ENCODE measurements at places on chromosomes 3 and 15.

DNA sequence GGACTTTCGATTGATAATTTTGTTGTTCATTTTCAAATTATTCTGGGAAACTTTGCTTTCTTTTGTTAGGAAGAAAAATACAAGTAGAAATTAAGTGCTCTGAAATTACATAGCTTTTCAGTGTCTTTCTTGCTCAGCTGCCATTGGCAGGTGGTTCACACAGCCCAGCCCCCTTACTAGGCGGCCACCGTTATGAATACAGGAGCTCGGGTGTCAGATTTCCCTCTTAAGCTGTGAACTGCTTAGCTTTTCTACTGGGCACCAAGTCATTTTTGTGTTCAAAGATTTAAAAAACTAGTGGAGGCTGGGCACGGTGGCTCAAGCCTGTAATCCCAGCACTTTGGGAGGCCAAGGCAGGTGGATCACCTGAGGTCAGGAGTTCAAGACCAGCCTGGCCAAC is 55.2 kb downstream of the HMG20A start:
- DNase-seq: no peak

- DNase-seq: no peak
These were observed 36.5 kb downstream of the MGLL start for GRCh38 chr3:127785711-127786265.

- peak; percentile 70 for DNase-seq
These were observed 4.3 kb upstream of the TSEN2 start for GRCh38 chr3:12479919-12480427.

- no peak for DNase-seq
These were observed 157.2 kb upstream of the IL12A start for GRCh38 chr3:159831466-159831865.

- peak; percentile 52 for DNase-seq
These were observed 5.5 kb downstream of the CPNE4 start for GRCh38 chr3:132029182-132029902.

DNA sequence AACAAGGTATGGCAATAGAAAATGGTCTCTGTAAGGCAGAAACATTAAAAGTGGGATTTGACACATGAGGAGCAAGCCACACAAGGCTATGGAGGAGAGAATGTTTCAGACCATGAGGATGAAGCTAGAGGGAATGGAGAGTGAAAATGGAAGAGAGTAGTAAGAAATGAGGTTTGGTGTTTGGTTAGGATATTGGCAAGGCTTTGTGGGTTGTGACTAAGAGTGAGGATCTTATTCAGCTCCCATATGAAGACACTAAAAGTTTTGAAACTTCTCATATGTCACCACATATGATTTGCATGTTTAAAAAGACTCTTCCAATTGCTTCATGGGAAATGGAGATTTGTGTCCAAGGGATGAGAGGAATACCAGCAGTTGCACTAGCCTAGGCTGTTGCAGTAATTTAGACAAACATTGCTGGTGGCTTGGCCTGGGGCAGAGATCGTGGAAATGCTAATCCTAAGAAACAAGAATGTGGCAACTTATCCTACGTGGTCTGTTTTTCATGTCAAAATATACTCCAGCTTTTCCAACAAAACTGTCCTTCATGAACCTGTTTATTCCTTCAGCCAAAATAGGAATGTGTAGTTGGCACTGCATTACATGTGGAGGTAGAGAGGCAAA is 749.0 kb downstream of the PDCD6IP start:
- no peak for DNase-seq

GRCh38 chr3:193040836-193041672 is 123.4 kb upstream of the MB21D2 start:
- DNase-seq: peak; percentile 45

GRCh38 chr3:58063022-58063815 is 55.0 kb downstream of the FLNB start:
- DNase-seq: no peak

DNA sequence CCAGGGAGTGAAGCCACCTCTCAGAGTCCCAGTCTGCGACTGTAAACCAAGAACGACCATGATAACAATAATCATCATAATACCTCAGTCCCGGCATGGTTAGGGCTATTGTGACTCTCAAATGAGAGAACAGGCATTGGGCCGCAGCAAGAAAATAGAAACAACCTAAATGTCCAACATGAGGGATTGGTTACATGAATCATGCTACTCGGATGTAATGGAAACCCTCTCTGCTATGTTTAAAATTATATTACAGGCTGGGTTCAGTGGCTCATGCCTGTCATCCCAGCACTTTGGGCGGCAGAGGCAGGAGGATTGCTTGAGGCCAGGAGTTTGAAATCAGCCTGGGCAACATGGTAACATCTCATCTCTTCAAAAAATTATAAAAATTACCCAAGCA is 2.8 kb downstream of the CPN2 start:
- no peak for DNase-seq

- DNase-seq: no peak
These were observed 16.5 kb downstream of the POLQ start for GRCh38 chr3:121529308-121529707.

DNA sequence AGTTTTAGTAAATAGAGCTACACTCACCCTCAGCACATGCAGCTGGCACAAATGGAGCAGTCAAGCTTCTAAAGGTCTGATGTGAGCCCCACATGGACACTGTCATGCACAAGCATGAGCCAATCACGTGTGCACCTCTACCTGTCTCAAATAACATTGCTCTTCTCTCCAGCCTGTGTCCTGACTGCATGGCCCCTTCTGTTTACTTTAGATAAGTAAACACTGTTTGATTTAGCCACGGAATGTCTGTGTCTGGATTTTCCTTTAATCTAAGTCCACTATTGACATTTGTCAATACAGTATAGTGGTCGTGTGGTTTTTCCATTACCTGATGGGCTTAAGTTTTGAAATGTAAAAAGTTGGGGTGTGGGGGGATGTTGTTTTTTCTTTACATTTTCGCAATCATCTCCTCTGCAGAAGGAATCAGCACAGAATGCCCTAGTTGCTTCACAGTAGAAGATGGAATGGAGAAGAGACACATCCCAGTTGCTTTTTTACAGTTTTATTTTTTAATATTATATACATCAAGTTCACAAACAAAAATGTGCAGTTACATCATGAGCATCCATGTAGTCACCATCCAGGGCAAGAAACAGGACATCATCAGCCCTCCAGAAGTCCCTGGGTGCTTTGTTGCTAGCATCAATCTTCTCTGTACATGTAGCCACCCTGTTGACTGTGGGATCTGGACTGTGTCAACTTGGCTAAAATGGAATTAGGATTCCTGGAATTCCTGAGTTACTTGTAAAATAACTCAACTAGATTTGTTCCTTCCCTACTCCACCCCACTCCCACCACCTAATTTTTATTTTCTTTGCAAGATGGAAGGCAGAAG is 146.1 kb downstream of the UACA start:
- DNase-seq: no peak

- DNase-seq: no peak
These were observed 106.0 kb upstream of the LINGO1 start for GRCh38 chr15:77738441-77739302.

- DNase-seq: no peak
These were observed 315.8 kb downstream of the UACA start for GRCh38 chr15:70447521-70447920.

DNA sequence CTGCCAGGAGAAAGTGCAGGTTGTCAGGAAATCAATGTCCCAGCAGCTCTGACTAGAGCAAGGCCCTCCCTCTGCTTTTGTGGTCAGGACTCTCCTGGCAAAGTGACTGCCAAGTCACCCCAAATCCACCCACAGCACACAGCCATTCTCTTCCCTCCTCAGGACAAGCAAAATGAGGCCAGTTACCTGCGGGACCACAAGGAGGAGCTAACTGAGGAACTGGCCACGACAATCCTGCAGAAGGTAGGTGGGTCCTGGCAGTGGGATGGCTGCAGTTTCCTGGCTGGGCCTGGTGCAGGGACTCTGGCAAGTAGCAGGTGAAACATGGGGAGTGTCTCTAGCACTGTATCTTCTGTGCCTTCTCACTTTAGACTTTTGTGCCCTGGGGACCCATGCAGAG is 142.5 kb upstream of the EIF1B start:
- DNase-seq: no peak

DNA sequence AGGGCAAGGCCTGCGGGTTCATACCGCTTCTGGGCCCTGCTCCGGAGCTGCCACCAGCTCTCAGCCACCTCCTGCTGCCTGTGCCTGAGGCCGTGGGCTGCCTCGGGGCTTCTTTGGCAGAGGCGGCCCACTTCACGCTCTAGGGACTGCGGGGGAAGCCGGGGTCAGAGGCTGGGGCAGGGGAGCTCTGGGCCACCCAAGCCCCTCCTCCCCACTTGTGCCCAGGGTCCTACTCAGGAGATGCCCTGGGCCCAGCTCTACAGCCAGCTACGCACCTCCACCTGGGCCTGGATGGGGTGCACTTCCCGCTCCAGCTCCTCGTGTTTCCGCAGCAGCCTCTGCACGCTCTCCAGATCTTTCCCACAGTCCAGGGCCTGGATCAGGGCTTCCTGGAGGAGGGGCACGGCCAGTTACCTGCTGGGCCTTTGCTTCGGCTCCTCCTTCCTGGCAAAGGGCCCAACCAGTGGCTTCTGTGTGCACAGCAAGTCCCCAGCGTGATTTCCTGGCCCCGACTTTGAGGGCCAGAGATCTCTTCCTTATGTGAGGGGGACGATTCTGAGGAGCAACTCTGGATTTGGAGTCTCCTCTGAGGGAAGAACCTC is 24.0 kb downstream of the PLA2G4B start:
- no peak for DNase-seq

DNA sequence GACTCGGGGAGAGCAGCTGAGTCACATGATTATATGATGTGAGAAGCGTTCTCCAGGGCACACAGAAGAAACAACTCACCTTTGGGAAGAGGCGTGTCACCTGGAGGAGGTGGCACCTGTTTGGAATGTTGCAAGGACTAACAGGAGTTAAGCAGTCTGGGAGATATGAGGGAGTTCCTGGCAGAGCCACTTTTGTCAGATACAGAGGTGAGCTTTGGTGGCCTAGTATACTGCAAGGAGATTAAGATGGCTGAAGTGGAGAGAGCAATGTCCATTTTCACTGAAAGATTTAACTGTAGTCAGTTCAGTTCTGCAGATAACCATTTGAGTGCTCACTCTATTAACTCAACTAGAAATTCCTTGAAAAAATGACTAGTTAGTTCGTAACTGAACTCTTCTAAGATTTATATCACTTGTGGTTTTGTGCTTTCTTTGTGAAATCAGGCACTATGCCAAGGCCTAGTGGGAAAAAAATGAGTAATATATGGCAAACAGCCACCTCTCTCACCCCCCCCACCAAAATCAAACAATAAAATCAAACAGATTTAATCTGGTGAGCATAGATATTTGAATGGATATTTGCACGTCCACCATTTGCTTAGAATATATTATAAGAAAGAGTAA is 61.3 kb downstream of the CRYBG3 start:
- peak; percentile 16 for DNase-seq
